NCI-H1105 (cell line): ENCODE measurements at places on chromosomes 7 and 10.

GRCh38 chr10:45407542-45407941, 33.5 kb downstream of the ALOX5 start:
- DNase-seq, result no peak

DNA sequence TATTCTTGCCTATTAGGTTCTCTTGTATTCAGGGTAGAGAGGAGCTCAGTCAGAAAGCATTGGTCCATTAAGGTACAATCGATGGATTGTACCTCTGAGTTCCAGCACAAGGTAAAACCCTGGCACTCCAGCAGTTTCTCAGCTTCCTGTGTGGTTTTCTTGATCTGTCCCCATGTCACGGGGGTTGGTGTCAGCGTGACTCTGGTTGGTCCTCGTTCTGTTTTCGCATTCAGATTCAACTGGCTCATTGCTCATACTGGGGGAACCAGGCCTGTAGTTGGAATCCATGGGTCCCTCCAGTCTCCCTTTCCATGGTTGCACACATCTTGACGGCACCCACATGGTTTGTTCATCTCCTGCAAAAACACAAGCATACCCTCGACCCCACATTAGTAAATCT, 32.7 kb upstream of the RASGEF1A start:
- DNase-seq, result no peak

GRCh38 chr7:20794676-20795075, 8.0 kb upstream of the SP8 start:
- no peak for DNase-seq

GRCh38 chr10:48287417-48288391, 13.2 kb upstream of the FRMPD2 start:
- DNase-seq, result peak; percentile 38

- DNase-seq, result no peak
Observed at GRCh38 chr10:77590344-77591237, 47.0 kb downstream of the KCNMA1 start.

DNA sequence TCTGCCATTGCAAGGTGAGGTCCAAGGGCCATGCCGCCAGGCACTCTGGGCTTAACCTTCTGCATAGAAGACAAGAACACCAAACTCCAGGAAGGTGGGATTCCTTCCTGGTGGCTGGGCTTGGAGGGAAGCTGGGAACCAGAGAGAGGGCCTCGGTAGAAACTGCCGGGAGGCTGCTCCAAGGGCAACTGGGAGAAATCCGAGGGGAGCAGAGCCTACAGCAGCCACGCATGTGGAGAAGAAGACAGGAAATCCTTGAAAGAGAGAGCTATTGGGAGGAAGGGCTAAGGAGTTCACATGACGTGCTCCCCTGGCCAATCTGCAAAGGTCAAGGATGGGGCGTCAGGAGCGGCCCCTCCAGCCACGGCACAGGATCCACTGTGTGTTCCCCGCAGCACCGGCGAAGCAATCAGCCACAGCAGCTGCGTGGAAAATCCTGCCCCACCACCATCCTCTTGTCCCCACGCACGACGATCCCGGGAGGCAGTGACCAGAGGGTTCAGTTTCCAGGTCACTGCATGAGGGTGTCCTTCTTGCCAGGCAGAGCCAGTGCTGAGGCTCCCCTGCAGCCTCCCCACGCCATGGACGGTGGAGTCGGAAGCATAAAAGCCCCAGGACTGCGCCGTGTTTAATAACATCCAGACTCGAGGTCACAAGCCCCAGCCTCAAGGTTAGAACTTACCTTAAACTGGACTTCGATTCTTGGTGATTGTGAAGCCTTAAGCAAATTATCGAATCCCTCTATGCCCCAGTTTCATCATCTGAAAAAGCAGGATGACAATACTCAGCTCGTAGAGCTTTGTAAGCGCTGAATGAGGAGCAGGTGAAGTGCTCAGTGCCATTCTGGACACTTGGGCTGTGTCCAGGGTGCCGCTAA, 8.6 kb upstream of the PPP2R2D start:
- no peak for DNase-seq

DNA sequence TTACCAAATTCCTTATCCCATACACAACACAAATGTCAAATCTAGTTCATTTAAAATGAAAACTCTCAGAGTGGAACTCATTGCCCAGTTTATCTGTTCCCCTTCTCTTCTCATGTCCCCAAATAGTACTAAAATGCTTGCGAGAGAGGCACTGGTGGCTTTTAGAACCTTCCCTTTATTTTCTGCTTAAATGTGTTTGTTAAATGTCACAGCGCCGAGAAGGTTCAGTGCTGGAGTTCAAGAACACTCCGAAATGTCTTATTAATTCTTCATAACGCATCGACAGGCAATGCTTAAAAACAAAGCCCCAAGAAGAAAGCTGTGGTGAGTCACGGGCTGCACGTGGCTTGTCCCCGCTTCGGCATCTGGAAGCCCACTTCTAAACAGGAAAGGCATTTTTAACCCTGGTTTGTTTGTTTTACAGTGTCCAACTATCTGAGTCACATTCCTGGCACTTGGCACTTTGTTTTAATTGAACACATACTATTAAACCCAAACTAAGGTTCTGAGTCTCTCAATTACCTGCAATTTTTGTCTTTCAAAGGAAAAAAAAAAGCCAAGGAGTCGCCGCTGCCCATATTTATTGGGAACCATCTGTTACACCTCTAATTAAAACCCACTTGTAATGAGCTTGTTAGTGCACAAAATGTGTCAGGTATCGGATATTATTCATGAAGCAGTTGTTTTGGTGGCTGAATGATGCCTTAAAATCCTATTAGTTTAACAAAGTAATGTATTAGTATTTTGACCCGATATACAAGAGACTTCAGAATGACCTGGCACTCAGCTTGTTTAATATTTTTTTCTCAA, 49.9 kb upstream of the MGMT start:
- DNase-seq, result no peak

DNA sequence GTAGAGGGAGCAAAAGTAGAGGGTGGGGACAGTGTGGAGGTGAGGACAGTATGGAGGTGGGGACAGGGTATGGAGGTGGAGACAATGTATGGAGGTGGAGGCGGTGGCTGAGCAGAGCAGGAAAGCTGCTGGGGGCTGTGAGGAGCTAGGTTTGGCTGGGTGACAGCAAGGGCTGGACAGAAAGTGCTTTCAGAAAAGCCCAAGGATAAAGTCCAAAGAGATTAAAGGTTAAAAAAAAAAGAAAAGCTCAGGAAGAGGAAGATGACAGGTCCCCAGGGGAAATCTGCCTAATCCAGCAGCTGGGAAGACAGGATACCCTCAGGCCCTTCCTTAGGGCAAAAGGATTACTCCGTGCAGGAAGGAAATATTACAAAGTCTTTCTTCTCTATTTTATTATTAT, 32.1 kb upstream of the PFKFB3 start:
- DNase-seq, result no peak

- DNase-seq, result no peak
Observed at GRCh38 chr7:105403128-105403527, 14.4 kb upstream of the SRPK2 start.

GRCh38 chr10:95782318-95782717, 26.4 kb downstream of the ENTPD1 start:
- no peak for DNase-seq

DNA sequence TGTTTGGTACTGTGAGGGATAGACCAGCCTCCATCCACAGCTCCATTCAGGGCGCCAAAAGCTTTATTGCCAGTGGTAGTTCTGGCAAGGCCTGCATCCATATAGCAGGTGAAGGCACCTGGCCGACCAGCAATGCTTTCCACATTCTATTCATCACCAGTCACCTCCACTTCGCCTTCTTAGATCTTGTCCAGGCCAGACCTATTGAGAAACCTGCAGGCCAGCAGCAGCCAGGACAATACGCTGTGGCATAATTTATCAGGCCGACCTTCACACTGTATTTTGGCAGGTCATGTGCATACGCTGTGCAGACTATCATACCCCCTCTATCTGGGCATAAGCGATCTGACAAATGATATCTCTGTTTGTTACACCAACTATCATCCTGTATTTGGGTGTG, 15.2 kb upstream of the KNDC1 start:
- no peak for DNase-seq
